ENCODE measurements at places on chromosomes 6 and 20.

DNA sequence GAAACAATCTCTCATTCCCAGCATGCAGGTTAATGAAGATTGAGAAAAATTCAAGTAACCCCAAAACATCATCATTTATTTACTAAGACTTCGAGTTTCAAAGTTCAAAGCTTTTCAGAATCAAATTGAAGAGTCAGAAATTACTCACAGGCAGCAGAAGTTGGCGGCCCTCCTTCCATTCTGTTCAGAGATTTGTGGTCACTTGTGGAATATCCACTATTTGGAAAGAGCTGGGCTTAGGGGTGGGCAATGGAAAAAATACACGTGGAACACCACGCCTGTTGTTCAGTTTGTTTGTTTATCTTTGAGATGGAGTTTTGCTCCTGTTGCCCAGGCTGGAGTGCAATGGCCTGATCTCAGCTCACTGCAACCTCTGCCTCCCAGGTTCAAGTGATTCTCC is 108.6 kb upstream of the NAA20 start:
- DNase-seq: no peak

GRCh38 chr20:44221368-44221954 is 10.9 kb upstream of the OSER1 start:
- no peak for DNase-seq

DNA sequence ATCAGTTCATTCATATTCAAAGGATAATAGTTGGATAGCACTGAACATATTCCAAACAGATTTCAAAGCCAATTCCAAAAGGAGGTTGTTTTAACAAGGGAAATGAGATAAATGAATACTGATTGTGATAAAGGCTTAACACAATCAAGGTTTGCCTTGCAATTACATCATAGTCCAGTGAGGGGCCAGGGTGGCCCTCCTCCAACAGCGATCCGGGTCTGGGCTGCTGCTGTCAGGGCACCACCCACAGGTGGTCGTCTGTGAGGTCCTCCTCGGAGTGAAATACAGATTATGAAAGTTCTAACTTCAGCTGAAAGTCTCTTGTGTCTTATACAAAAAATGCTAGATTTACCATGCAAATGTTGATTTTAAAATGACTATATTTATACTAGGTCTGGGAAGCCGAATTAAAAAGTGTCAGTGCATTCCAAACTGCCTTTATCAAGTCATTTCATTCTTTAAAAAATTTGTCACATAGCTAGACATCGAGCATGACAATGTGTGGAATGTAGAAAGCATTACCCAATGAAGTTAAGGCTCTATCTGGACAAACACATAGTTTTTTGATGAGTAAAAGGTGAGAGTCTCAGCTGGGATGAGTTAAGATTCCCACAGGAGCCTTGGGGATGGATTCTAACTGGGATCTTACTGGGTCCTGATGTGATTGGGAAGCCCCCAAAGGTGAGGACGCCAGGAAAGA is 65.9 kb upstream of the SLC22A23 start:
- DNase-seq: no peak

DNA sequence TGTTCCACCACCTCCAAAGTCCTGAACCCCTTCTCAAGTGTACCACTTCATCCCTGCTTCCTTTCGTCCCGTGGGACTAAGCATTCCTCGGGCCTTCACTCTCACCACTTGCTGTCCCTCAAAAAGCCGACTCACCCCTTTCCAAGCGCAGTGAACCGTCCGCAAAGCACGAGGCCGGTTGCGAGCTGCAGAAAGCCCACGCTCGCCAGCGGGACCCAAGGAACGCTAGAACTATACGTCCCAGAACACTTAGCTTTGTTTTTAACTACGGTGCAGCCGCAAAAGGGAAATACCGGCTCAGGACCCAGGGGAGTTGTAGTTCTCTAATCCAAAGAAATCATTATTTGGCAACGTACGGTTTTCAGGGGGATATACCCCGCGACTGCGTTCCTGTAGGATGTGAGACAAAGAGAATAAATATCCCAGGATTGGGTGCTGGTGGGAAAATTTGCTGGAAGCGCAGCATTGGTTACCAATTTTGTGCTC is 416 bp upstream of the POLR1H start:
- DNase-seq: no peak

Data from posterior cingulate gyrus (tissue), 11 donors.